ENCODE measurements at places on chromosomes 12 and 14.

GRCh38 chr14:97312910-97313309 is 515.7 kb downstream of the VRK1 start:
- DNase-seq, result no peak

DNA sequence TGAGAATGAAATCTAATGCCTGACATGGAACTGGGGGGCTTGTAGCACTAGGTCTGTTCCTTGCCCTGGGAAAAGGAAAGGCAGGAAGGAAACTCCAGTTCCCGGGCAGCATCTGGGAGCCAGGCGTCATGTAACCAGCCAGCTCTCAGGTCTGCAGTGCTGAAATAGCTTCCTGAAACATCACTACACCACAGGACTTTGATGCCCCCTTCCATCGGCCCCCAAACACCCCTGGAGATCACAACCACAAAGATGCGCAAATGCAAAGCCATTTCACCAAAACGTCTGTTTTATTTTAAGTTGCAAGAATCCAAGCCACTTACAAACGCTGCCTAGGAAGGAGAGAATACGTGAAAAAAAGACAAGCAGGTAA is 40.9 kb downstream of the KCTD10 start:
- no peak for DNase-seq

DNA sequence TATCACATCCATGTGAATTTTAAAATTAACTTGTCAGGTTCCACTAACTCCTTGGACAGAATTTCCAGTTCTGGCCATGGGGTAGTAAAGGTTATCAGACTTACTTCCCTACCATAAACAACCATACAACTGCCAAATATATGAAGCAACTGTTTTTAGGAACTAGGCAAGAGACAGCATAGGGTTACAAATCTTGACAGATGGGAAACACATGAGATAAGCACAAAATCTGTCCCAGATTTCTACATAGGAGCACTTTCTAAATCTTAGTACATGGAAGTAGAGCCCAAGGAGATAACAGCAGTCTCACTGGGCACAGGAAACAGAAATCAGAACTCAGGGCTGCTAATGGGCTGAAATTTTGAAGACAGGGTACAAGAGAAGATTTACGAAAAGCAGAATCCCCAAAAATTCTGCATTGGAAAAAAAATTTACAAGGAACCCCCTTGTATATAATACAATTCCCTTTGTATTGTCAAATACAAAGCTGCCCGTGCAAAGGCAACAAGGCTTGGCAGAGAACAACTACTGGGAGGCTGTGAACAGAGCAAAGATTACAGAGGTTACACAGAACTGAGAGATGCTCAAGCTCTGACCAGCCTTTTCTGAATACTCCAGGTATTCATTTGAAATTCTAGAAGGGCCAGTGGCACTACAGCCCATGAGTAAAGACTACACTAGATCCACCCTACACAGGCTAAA is 43.2 kb downstream of the GALNT4 start:
- DNase-seq, result no peak

DNA sequence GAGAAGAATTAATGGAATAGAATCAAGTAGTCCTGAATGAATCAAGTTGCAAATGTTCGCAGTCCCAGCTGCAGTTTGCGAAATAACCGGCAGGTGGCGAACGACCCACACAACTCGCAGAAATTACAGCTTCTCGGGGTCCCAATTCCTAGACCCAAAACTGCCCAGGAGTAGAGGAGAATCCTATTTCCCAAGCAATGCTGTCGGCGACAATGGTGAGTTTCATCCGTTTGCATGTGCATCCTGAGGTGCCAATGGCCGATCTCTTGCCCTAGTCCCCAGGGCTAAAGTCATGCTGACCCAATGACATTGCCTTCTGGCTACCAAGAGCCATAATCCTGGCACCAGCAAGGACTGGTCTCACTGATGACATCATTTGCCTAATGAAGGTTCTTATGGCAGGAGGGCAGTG is 8.5 kb upstream of the ASCL1 start:
- DNase-seq, result no peak

DNA sequence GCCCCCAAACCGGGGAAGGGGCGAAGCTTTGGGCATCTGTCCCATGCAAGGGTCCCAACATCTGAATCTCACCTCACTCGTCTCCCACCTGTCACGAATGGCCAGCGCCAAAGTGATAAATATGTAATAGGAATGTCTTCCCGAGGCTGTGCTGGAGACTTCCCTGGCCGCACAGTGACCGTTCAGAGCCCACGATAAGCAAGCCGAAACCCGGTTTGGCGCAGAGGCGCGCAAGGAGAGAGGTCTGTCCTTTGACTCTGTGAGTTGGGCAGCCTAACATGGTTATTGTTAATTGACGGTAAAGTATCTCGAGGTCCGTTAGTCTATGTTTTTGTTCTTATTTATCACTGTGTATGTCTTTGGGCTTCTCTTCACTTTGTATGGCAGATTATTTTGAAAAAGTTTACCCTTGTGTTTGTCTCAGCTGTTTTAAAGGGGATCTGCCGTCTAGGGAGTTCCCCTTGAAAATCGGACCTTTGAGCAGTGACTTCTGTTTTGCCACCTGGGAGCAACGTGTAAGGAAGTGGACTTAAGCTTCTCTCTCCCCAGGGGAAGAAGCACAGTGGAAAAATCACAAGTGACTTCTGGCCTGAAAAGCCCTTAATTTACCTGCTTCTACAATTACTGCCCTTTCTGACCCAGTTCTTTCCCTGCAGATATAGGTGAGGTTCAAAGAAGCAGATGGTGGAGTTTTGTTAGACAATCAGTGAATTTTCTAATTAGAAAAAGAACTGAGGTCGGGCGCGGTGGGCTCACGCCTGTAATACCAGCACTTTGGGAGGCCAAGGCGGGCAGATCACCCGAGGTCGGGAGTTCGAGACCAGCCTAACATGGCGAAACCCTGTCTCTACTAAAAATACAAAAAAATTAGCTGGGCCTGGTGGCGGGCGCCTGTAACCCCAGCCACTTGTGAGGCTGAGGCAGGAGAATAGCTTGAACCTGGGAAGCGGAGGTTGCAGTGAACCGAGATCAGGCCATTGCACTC is 1.1 kb upstream of the TM9SF1 start:
- no peak for DNase-seq

DNA sequence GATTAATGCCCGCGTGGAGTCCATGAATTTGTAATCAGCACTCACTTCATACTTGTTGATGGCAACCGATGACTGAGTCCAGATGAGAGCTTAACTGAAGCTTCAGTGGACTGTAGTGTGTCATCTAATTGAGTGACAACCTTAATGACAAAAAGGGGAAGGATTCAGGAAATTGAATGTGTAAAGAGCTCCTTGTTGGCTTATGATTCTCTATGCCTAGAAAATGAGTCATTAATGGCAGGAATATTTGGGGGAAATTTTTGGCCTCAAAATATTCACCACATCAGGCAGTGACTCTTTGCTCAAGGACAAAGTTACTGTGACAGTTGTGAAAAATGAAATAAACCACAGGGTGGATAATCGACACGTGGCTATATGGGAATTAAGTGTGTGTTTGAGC is 55.3 kb upstream of the STON2 start:
- DNase-seq, result no peak

- DNase-seq, result no peak
These were observed 132.5 kb downstream of the DAAM1 start for GRCh38 chr14:59320763-59321625.

DNA sequence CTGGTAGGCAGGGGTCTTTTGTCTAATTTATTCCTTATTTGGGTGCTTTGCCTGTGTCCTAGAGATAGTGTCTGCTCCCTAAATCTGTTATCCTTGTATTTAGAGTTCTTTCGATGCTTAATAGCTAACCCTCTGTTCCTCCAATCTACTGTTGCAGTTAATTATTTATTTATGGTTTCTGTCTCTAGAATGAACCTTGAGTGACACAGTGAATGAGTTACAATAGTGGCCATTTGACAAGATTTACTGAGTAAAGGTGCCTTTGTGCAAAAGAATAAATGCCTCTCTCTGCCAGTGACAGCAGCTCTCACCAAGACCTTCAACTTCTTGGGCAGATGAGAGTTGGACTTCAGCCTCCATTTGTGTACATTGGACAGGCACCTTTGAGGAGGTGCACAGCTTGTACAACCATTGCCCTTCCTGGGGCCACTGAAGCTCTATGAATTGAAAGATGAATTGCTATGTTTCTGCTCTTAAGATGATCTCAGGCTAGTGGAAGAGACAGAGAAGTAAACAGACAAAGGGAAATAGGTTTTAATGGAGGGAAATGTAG is 165.9 kb downstream of the DERA start:
- no peak for DNase-seq

DNA sequence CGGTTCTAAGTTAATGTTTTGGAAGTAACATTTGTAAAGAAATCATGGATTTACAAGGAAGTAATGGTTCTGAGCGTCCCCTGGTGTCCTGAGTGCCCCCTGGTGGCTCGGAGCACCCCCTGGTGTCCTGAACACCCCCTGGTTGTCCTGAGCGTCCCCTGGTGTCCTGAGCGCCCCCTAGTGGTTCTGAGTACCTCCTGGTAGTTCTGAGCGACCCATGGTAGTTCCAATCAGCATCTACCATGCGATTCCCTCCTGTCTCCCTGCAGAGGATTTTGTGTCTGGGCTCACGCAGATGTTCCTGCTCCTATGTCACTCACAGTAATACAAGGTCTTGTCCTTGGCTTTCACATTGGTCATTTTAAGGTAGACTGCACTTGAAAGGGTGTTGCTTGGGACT is 1352.9 kb downstream of the TMEM121 start:
- DNase-seq, result no peak

DNA sequence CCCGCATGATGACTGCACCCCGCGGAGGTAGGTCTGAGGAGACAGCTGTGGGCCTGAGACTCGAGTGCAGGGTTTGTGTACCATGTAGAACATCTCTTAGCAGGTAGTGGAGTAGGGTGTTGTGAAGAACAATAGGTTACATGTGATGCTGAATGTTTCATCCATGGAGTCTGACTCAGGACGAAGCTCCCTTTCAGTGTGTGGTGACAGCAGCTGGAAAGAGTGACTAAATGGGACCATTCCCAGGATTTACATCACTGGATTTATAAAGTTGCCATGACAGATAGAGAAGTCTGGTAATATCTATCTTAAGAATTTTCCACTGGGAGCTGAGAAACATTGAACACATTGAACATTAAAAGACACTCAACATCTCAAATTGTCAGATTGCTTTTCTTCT is 259.6 kb upstream of the RGS6 start:
- no peak for DNase-seq

GRCh38 chr12:52180971-52181628 is 10.7 kb downstream of the KRT80 start:
- no peak for DNase-seq

DNA sequence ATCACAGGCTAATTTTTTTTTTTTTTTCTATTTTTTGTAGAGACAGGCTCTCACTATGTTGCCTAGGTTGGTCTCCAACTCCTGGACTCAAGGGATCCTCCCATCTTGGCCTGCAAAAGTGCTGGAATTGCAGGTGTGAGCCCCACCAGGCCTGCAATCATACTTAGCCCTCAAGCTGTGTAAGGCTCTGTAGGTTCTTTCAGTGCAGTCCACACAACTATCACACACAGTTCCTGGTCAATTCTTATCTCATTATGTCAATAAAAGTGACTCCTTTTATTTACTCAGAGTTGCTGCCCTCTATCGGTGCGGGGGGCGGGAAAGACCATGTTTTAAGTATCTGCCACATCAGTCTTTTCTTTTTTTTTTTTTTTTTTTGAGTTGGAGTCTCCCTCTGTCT is 29.0 kb downstream of the SLC2A3 start:
- DNase-seq, result no peak

DNA sequence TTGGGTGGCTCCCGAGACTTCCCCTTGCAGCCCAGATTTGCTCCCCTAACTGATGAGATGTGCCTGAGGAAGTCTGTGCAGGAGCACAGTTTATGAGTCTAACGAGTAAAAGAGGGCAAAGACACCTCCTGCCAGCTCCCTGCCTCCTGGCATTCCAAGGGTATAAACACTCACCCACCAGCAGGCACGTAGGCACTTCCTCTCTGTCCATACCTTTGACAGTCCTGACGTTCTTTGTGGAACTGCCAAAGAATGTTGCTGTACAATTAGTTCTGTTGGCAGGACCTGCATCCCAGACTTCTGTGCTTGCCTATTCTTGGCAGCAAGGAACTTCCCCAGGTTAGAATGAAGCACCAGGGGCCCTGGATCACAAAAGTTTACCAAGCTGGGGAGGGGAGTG is 889.3 kb downstream of the BCL11B start:
- no peak for DNase-seq

GRCh38 chr12:104641862-104642261 is 185.1 kb downstream of the CHST11 start:
- DNase-seq, result no peak

DNA sequence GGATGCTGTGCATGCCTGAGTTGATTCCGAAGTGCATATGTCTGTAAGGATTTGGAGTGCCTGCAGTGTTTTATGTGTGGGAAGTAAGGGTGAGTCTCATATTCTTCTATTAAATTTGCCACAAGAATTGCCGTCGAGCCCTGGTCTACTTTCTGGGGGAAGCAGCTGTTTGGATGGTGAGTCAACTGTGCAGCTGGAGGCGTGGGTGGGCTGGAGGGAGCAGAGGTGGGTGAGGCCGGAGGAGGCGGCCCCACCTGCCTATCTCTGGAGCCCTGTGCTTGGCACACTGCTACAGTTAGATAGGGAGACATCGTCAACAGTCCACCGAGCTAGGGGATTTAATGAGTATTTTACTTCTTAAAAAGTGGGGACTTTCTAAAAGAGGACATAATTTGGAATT is 9.7 kb downstream of the GLRX5 start:
- DNase-seq, result no peak

DNA sequence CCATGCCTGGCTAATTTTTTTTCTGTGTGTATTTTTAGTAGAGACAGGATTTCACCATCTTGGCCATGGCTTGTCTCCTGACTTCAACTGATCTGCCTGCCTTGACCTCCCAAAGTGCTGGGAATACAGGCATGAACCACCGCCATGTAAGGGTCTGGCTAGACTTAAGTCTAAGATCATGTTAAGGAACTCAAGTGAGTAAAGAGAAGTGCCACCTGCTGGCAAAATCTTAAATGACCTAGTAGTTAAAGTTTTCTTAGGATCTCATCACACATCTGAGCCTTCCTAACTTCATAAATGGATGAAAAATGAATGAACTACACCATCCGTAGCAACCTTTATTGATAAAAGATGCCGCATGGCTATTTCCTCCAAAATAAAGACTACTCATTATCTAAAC is 1.7 kb upstream of the C12orf56 start:
- DNase-seq, result no peak

DNA sequence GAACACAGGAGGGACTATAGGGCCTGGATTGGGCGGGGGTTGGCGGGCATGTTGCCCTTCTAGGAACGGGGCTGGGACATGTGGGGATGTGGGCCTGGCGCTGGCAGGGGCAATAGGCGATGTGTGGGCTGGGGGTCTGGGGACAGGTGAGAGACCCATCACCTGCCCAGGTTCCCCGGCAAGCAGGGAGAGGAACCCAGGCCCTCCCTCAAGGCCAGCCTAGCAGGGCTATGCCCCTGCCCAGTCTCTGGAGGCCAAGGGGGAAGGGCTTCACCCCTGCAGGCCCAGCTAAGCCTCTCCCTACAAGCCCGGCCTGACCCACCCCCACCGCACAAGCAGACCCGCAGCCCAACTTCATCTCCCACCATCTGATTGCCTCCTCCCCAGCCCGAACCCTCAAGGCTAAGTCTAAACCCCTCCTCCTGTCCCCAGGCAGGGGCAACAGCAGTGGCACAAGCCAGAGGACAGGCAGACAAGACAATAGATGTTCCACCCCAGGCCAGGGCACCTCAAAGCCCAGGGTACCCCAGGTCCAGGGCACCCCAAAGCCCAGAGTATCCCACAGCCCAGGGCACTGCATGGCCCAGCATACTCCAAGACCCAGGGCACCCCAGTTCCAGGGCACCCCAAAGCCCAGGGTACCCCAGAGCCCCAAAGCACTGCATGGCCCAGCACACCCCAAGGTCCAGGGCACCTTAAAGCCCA is 6.5 kb downstream of the JAG2 start:
- DNase-seq, result no peak
